ENCODE measurements at places on chromosomes 13 and 19.

DNA sequence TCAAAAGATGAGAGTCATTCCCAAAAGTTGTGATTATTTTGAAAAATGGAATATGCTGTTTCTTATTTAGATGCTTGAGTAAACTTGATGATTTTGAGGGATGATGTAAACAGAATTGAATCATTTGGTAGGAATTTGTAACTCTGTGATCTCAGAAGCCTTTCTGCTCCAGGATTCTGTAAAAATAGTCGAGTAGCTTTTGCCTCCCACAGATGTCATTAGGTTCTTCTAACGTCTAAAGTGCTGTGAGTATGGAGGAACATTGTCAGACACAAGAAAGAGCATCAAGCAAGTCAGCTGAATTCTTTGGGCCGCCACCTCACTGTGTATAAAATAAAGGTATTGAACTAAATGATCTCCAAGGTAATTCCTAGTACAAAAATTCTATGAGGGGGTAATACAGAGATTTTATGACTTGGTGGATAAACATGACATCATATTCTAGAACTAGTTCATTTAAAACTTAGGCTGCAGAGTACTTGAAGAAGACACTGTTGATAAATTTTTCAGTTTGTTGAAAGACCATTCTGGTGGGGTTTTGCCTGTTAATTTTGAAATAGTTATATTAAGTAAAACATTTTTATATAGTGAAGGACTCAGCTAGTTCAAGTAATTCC, 1.4 kb upstream of the GPR183 start:
- no peak for DNase-seq

DNA sequence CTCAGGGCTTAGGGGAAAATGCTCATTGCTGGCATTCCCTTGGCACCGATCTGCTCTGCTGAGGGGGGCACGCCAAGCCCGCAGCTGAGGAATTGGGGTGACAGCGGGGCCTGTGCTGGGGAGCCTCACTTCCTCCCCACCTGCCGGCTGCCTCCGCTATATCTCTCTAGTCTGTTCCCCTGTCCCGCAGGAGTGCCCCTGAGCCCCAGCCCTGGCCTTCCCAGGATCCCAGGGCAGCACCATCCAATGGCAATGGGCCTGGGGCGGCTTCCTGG, 9.5 kb downstream of the STXBP2 start:
- no peak for DNase-seq

- DNase-seq: no peak
Measured at GRCh38 chr13:67134417-67135129, 95.6 kb downstream of the PCDH9 start.

DNA sequence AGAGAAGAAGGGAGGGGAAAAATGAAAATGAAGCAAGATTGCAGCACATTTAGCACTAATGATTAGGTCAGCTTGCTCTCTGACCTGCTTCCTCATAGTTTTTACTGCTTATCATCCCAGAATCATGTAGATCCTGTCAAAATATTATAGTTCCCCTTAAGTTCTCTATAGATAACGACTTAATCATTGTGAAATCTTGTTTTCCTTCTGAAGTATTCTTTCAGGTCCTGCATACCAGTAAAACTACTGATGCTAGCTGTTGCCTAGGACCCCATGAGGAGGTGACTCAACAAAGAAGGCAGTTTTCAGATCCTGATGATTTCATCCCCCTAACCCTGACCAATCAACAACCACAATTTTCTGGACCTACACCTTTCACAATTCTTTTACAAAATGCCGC, 1131.7 kb downstream of the SLITRK5 start:
- no peak for DNase-seq

- DNase-seq: peak; percentile 60
Measured at GRCh38 chr19:6412447-6413091, 12.0 kb downstream of the KHSRP start.

GRCh38 chr19:57075125-57075524, 44.7 kb upstream of the USP29 start:
- no peak for DNase-seq

- DNase-seq: no peak
Measured at GRCh38 chr13:113359571-113359970, 4.4 kb downstream of the GRTP1 start.

- DNase-seq: no peak
Measured at GRCh38 chr13:32115066-32115465, 83.5 kb downstream of the FRY start.

GRCh38 chr19:5893907-5894703, 9.5 kb downstream of the NDUFA11 start:
- no peak for DNase-seq

DNA sequence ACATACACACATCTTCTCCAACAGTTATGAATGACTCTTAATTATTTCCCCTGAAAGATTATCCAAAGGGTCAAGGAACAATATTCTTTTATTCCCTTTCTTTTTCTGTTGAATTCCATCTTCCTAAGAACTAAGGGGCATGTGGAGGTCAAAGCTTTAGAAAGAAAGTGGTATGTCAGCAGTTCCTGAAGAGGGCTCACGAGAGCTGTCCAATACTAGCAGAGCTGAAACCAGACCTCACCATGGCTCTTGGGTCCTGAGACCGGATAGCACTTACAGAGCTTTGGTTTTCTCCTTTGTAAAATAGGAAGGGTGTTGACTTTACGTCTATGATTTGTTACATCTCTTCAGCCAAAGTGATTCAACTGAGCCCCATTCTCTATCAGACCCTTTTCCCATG, 109.8 kb upstream of the FREM2 start:
- no peak for DNase-seq

DNA sequence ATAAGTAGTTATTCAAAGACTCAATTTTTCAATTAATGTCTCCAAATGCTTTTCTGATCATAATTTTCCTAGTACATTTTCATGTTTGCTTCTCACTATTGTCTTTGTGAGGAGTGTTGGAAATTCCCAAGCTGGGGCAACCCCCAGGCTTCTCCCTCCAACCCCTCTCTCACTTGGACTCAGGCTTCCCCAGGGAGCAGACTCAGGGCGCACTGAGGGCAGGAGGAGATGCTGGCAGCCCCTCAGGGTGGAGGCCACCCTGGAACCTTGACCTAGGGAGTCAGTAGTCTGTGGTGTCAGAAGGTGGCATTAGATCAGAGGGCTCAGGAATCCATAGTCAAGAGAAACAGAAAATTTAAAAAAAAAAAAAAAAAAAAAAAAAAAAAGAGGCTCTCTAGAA, 86.5 kb upstream of the IRS2 start:
- no peak for DNase-seq

DNA sequence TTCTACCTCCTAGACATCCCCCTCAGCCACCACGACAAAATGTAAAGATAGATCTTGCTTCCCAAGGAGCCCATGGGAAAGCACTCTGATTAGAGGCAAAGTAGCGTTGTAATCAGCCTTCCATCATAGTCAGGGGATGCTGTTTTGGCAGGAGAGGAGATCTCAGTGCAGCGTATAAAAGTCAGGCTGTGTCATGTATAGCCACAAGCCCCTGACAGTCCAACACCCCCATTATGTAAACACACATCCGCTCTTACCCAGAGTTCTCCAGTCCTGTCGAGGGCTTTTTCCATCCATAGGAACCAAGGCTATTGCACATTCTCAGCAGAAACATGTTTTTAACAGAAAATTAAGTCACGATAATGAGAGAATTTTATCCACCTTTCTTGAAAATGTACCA, 156.3 kb downstream of the CYSLTR2 start:
- no peak for DNase-seq

GRCh38 chr13:95553581-95554385, 1.3 kb downstream of the CLDN10 start:
- DNase-seq: no peak

DNA sequence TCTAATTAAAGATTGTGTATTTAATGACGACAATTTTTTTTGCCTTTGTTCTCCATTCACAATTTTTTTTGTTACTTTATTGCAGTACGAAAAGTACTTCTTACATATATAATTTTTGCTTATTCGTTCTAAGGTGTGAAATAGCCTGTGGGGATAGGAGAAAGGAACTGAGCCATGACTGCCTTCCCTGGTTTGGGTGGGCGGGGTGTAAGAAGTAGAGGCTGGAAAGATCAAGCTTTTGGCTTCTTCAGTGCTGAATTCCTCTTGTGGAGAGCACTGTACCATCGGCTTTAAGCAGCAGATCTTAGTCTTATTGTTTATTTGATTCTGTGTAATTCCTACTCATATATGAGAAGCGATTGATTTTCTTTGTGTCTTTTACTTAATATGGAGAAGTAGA, 115.8 kb downstream of the NBEA start:
- no peak for DNase-seq

- DNase-seq: no peak
Measured at GRCh38 chr13:63307228-63307627, 1891.6 kb upstream of the PCDH20 start.

DNA sequence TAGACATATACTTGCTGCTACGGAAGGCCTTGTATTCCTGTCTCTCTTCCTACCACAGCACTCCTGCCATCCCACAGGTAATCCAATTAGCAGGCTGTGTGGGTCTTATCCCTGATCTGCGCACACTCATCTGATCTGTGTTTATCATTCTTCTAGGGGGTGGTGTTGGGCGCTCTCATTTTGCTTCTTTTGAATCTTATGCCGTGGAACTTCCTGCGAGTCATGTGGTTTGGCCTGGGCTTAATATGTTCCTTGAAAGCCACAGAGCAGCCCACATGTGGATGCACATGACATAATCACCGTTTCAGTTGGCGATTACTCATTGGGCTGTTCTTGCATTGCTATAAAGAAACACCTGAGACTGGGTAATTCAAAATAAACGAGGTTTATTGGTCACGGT, 7.5 kb downstream of the RASA3 start:
- DNase-seq: no peak

- DNase-seq: no peak
Measured at GRCh38 chr19:325173-325936, 19.2 kb downstream of the MIER2 start.

- peak; percentile 18 for DNase-seq
Measured at GRCh38 chr19:12664406-12665280, 1.9 kb downstream of the MAN2B1 start.

DNA sequence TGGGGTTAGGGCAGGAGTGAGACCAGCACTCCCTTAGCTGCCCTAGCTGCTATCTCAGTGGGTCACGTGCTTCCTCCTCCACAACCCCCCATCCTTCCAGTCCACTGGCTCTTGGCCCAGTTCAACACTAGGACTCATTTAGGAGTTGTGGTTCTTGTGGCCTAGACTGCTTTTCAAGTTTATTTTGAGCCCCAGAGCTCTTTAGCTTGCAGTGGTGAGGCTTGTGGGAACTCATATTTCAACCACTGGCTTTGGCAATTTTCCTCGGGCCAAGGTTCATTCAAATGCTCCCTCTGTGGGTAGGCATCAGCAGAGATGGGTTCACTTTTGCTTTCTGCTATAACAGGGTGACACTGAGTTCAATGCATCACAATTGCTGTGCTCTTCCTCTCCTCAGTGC, 436.2 kb upstream of the SLITRK5 start:
- DNase-seq: no peak

GRCh38 chr19:52648336-52649016, 10.3 kb upstream of the ZNF83 start:
- DNase-seq: no peak

GRCh38 chr13:94602467-94602866, 810 bp downstream of the GPR180 start:
- no peak for DNase-seq

DNA sequence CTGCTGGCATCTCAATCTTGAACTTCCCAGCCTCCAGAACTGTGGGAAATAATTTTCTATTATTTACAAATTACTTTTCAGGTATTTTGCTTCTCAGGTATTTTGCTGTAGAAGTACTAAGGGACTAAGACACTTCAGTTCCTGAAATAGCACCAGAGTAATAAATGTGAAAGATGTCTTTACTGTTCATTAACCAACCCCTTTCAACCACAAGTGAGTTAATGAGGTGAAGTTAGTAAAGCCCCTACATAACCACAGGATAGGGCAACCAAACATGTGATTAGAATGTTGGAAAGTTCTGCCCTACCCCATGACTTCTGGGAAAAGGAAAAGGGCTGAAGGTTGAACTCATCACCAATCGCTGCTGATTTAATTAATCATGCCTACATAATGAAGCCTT, 2.7 kb upstream of the ZNF345 start:
- DNase-seq: no peak

DNA sequence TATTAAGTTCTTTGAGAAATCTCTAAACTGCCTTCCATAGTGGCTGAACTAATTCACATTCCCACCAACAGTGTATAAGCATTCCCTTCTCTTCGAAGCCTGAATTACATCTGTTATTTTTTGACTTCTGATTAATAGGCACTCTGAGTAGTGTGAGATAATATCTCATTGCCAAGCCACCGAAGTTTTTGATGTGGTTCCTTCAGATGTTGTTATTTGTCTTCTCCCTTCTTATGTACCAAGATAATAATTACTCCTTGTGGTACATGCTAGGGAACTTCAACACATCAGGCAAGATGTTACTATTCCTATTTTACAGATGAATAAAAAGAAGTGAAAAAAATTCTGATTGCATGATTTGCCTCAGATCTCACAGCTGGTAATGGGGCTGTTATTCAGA, 70.9 kb downstream of the KCTD12 start:
- no peak for DNase-seq

DNA sequence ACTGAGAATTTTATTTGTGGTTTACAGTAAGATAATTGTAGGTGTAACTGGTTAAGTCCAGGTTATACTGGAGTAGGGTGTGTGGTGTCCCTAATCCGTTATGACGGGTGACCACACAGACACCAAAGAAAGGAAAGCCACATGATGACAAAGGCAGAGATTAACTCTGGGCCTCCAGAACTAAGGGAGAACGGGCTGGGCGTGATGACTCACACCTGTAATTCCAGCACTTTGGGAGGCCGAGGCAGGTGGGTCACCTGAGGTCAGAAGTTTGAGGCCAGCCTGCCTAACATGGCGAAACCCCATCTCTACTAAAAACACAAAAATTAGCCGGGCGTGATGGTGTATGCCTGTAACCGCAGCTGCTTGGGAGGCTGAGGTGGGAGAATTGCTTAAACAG, 10.2 kb upstream of the FUT2 start:
- DNase-seq: no peak

- DNase-seq: no peak
Measured at GRCh38 chr13:76596216-76596615, 290.0 kb downstream of the KCTD12 start.

- DNase-seq: no peak
Measured at GRCh38 chr19:5137114-5137513, 168.2 kb downstream of the KDM4B start.

GRCh38 chr13:23660249-23660648, 90.0 kb downstream of the TNFRSF19 start:
- DNase-seq: no peak
